MM.1S (cell line): ENCODE measurements at places on chromosomes 3 and 15.

DNA sequence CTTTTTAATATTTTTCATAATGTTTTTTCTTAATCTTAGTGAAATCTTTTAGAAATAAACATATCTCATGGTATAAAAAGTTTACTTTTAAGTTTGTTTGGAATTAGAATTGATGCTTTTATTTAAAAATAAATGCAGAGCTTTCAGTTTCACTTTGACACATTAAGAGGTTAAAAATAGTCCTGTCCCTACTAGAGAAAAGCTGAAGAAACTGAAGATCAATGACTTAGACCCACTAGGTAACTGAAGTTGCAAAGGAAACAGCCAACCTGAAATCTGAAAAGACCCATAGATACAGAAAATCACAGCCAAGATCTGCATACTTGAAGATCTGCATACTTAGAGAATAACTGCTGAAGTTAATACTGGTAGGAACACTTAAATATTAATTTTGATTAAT is 237.6 kb downstream of the RAP2B start:
- peak; percentile 79 for DNase-seq

DNA sequence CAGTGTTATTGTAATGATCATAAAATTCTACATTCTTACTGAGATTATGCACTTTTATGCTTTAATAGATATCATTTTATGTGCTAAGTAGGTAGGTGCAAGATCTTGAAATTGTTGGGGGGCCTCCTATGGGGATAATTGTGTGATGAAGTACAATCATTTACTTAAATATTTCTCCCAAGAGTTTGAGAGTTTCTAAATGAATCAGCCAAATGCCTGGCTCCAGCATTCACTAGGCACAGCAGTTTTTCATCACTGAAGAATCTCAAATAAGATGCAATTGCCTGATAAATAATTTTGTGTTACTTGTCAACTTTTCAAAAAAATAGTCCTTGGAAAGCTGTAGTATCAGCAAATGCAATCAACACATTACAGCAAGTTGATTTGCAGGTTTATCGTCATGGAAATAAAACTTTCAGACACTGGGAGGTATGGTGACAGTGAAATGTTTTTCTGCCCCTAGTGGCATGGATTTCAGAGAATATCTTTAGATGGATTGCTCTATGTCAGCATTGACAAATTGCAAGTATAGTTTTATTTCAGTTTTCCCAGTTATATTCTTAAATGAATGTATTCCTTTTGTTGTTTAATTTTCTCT is 167.1 kb downstream of the NEK11 start:
- no peak for DNase-seq

- no peak for DNase-seq
These were observed 35.4 kb upstream of the GRM7 start for GRCh38 chr3:6825524-6825923.

DNA sequence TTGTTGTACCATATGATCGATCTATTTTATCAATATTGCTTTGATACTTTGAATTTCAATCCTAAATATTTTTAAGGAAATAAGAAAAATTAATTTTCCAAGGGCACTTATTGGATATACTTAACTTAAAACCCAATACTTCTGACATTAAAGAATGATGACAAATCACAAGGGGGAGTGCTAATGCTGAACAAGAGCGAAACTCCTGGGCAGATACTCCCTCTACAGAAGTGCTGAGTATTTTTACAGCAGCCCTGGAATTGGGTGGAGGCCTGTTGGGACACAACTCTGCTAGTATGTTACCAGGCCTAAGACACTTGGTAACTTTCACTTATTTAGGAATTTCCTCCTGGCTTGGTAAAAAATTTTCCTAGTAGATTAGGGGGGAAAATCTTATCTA is 46.2 kb downstream of the DENND6A start:
- no peak for DNase-seq

DNA sequence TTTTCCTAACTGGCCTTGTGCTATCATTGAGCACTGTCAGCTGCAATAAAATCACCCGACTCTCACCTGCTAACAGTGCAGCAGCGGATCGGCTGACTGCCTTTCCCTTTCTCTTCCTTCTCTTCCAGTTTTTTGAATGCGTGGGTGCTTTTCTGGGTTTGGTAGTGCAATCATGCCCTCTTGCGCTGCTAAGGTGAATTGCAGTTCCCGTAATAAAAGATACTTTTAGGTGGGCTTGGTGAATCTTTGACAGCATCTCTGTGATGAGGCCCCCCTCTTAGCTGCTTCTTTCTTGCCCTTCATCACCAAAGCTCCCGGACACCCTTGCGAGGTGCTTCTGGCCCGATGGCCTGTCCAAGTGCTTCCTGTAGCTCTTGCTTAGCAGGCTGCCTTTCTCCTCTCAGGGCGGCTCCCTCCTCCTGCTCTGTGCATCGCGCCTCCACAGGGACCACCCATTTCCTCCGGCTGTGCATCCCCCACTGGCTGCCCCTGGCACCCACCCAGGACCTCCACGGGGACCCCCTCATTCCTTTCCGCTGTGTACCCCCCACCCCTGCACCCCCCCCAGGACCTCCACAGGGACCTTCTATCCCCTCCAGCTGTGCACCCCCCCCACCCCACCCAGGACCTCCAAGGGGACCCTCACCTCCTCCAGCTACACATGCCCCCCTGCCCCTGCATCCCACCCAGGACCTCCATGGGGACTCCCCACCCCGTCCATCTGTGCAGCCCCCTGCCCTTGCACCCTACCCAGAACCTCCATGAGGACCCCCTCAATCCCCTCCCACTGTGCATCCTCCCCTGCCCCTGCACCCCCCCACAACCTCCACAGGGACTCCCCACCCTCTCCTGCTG is 50.8 kb upstream of the RPL32 start:
- peak; percentile 39 for DNase-seq
